ENCODE measurements at places on chromosomes 7 and 10.
A peak's percentile ranks its signal among the peaks of the same experiment; 100 is the strongest.

DNA sequence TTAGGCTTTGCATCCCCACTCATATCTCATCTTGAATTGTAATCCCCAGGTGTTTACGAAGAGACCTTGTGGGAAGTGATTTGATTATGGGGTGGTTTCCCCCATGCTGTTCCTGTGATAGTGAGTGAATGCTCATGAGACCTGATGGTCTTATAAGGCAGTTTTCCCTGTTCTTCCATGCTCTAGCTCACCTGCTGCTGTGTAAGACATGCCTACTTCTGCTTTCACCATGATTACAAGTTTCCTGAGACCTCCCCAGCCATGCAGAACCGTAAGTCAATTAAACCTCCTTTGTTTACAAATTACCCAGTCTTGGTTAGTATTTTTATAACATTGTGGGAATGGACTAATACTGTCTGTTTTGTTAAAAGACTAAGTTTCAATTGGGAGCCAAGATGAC, 35.3 kb upstream of the ZNF92 start:
- DNase-seq: no peak

- no peak for DNase-seq
These were observed 96.2 kb downstream of the PPP1R17 start for GRCh38 chr7:31783221-31783620.

DNA sequence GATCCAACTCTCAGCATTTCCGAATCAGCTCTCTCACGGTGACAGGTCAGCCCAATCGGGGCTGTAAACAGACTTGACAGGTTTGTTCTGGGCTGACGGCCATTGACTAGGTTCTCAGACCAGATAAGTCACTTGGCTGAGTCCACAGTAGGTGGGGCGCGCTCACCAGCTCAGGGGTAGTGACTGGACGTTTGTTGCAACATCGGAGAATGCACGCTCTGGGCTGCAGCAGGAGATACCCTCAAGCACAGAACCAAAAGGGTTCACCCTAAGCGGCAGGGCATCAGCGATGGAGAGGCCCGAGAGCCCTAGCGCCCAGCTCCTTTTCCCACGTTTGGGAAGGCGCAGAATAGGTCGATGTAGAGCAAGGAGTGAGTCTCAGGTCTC, 1.8 kb downstream of the KLLN start:
- DNase-seq: no peak

DNA sequence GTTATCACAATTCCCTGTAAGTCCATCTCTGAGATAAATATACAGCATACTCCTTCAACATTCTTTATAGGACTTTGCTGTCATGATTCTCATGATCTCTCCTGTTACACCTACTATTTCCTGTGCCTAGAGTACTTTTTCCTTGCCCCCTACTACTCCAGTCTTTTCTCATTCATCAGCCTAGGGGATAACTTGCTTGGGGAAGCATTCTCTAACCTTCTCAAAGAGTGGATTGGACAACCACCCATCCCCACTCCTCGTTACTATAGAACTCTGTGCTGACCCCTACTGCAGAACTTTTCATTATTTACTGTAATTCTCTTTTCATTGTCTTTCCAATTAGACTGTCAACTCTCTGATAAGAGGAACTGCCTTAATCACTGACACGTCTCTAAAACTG, 57.4 kb upstream of the TFEC start:
- no peak for DNase-seq

- DNase-seq: no peak
These were observed 8.6 kb downstream of the PSAP start for GRCh38 chr10:71842422-71842821.

- no peak for DNase-seq
These were observed 471.4 kb downstream of the PLXDC2 start for GRCh38 chr10:20287586-20287985.

DNA sequence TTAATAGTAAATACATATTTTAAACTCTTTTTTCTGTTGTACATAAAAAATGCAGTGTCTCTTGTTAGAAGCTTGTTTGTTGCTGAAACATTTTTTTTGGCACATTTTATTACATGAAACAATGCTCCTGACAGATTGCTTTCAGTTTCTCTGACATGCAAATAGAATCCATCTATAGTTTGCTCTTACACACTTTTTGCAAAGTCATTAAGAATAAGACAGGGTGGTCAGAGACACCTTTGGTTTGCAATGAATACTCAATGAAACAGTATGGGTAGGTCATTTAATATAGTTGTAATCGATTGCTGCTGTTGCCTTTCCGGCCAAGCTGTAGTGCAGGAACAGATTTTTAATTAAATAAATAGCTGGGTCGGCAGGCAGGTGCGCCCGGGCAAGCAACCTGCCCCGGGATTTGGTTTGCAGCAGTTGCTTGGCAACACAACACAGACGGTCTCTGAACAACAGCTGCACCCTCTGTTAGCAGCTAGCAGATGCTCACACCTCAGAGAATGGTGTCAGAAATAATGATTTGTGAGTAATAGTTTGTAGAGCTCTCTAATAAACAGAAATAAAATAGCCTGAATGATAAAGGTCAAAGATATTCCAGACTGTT, 115.7 kb upstream of the CACNA2D1 start:
- no peak for DNase-seq

GRCh38 chr7:25569765-25570164, 341.5 kb upstream of the NPVF start:
- DNase-seq: no peak

GRCh38 chr10:78566284-78567111, 502.3 kb upstream of the ZMIZ1 start:
- no peak for DNase-seq

GRCh38 chr7:55310287-55311025, 54.7 kb upstream of the LANCL2 start:
- no peak for DNase-seq

- DNase-seq: no peak
These were observed 55.7 kb upstream of the COL1A2 start for GRCh38 chr7:94338921-94339371.

DNA sequence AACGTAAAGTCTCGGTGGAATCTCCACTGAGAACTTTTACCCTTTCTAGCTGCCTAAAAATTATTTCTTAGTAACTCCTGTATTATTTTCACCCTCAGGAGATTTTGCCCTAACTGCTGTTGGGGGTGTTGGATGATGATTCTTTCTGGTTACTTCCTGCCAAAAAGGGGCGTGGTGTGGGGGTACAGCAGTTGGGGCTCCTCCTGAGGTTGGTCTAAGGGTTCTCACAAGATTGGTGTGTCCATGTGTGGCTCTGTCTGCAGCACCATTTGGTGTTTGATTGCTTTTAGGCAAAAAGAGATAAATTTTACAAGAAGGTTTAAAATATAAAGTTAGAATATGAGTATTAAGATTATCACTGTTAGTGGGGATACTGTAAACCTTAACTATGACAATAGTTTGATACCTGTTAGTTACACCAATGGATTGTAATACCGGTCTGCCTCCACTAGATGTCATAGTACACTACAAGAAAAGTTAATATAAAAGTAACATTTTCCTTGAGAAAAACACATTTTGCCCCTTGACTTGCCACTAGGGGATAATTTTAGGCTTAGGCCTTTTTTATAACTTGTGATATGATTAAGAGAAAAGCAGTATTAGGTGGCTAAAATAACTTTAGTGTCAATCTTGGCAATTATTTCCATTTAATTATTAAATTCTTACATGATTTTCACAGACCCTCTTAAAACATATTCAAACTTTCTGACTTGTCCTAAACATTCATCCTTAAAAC, 928.7 kb downstream of the IPMK start:
- DNase-seq: peak; percentile 44

DNA sequence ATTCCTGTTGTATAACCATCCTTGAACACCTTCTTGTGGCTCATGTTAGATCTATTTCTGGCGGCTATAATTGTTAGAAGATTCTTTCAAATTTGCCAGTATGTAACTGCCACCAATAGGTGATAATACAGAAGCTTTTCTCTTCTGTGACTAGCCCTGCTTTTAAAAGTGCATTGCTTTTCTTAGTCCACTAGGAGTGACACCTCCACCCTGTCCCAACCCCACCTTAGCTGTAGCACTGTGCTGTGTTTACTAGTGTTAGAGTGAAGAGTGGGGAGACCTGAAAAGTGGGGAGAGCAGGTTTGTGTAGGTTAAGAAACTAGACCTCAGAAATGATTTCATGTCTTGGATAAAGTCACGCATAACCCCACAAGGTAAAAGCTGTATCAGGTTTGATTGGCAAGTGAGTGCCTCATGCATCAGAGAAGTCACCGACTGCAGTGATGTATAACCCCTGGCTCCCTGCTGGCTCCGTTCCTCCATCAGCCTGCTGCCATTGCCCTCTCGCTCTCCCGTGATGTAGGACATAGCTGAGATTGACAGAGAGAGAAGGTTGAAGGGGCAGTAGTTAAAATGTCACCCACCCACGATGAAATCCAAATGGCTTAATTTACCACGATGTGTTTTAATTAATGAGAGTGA, 12.5 kb downstream of the NPVF start:
- no peak for DNase-seq

DNA sequence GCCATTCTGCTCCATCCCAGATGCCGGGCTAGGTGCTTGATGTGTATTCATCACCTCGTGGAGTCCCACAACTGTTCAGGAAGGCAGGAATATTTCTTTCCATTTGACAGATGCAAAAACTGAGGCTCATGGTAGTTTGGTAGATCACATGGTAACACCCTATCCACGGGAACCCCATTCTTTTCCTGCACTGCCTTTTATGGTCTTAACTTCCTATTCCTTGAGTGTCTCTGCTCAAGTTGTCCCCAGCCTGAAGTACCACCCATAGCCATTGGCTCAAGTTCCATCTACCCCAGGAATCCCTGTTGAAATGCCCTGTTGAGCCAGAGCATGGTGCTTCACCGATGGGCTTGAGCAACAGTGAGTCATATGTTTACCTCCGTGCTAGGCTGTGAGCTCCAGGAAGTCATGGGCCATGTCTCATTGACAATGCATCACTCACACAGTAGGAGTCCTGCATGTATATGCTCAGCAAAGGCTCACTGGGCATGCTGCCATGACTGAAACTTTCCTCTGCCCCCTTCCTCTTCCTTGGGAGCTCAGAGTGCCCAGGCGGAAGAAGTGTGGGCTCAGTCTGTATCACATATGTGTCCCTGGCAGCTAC, 71.7 kb upstream of the ADAM12 start:
- DNase-seq: peak; percentile 98

GRCh38 chr7:68900096-68900495, 698.2 kb upstream of the AUTS2 start:
- no peak for DNase-seq

DNA sequence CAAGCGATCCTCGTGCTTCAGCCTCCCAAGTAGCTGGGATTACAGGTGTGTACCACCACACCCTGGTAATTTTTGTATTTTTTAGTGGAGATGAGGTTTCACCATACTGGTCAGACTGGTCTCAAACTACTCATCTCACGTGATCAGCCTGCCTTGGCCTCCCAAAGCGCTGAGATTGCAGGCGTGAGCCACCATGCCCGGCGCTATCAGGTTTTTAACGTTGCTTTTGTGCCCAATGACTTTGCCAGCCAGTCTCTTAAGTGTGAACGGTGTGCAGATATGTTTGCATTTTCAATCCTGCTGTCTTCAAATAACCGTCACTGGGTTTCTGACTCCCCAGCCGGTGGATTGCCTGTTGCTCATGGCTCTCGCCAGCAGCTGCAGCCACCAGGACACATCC, 201.8 kb upstream of the PPP2R2D start:
- no peak for DNase-seq

GRCh38 chr7:43808410-43808809, 49.9 kb downstream of the BLVRA start:
- peak; percentile 45 for DNase-seq

- no peak for DNase-seq
These were observed 219.3 kb upstream of the TAC1 start for GRCh38 chr7:97512441-97513207.

DNA sequence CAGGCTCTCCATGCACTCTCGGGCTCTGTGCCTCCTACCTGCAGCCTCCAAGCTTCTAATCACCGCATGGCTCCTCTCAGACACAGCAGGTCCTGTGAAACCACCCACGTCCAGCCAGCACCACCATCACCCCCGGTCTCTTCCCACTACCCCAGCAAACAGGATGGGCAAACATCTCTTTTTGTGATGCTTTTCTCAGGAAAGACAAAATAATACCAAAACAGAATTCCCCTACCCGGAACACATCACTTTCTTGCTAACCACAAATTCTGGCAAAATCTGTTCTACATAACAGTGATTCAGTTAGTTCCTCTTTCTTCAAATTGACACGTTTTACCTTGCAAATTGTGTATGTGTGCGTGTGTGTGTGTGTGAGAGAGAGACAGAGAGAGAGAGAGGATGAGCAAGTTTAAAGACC, 6.5 kb downstream of the SNX8 start:
- DNase-seq: no peak

GRCh38 chr7:2120251-2120660, 112.5 kb downstream of the MAD1L1 start:
- no peak for DNase-seq

- no peak for DNase-seq
These were observed 87.8 kb downstream of the GLCCI1 start for GRCh38 chr7:8056439-8056838.

DNA sequence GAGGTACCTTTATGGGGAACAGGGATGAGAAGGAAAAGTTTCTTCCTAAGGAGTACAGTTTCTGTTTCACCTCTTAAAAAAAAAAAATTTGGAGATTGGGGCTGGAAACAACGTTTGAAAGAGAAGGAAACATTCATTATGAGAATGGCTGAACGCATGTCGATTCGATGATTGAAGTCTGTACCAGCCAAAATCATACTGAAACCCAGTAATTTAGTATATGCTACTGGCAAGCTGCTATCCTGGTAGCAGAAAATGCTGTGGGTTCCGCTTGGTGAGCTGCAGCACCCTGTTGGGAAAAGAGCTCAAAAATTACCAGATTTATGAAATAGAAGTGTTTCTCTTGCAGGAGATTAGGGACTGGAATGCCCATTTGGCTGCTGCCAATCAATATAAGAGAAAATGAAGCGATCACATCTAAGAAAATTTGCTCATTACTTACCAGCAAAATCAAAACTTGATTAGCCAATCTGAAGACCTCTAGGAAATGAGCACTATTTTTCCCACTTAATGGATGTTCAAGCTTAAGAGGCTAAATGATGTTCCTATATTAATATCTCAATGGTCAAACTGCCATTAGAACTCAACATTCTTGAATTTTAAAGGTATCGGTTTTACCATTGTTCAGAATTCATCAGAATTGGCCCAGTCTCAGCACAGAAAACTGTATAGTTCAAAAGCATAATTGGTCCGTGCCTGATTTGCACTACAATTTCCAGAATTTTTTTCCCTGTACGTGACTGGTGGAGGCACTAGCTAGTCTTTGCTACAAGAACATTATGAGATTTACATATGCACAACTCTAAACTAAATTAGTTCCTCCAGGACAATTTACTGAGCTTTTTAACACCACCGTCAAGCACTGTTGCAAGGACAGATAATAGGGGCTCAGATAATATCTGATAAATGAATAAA, 1.2 kb upstream of the ITGB1 start:
- no peak for DNase-seq

GRCh38 chr10:71708301-71708703, 11.3 kb downstream of the C10orf105 start:
- DNase-seq: peak; percentile 33

GRCh38 chr10:26052326-26052725, 118.3 kb downstream of the MYO3A start:
- no peak for DNase-seq

- DNase-seq: no peak
These were observed 3.1 kb downstream of the PLAU start for GRCh38 chr10:73914036-73914435.
